ENCODE measurements at places on chromosomes 1 and 21. TPM values are rescaled to one million over a fixed set of nuclear protein-coding genes. Genes with fewer than 3 reads are reported as not detected.

Gene AADACL4
- total RNA-seq = not detected

GRCh38 chr1:30751830-30752650 lies 5.5 kb downstream of the LAPTM5 start:
- H3K4me3 ChIP-seq = peak overlapping the region; percentile 67
- H3K36me3 ChIP-seq = peaks cover 57% of the 10 kb centered on the region
- H3K4me1 ChIP-seq = peaks cover 85% of the 10 kb centered on the region
- DNase-seq = no peak

- no peaks in the 10 kb centered on the region for H3K4me1 ChIP-seq
- no peaks in the 10 kb centered on the region for H3K27me3 ChIP-seq
- H3K4me3 ChIP-seq = no peak overlapping the region
- DNase-seq = no peak
- H3K27ac ChIP-seq = no peak overlapping the region
These were observed 20.7 kb downstream of the DAB1 start for GRCh38 chr1:57403201-57403600.

DNA sequence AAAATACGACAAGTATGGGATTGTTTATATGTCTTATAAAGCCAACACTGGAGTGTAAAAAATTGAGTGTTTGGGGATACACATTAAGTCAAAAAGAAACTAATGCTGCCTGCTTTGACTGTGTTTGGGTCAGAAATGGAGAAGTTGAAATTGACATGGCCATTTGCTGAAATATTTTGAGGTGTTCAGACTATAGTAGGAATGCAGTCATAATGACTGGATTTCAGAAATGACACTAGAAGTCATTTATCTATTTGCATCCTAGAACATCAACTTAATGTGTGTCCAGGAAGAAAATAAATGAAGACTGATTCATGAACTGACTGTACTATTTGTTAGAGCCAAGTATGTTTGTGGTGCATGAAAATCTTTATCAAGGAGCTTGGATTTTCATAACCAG lies 28.4 kb downstream of the RASAL2 start:
- no peak for DNase-seq
- no peaks in the 10 kb centered on the region for H3K27me3 ChIP-seq
- no peak overlapping the region for H3K4me3 ChIP-seq
- no peaks in the 10 kb centered on the region for H3K36me3 ChIP-seq

- no peaks in the 10 kb centered on the region for H3K36me3 ChIP-seq
- peaks cover 3% of the 10 kb centered on the region for H3K27me3 ChIP-seq
- no peak overlapping the region for H3K4me3 ChIP-seq
- H3K27ac ChIP-seq = no peak overlapping the region
- DNase-seq = no peak
These were observed 113.2 kb downstream of the TRABD2B start for GRCh38 chr1:47883963-47884362.

Gene ZYG11A
- total RNA-seq = 0.17 TPM

Gene ACKR1
- total RNA-seq = not detected

Gene LRRC7
- not detected for total RNA-seq

- no peak overlapping the region for H3K27ac ChIP-seq
- H3K4me1 ChIP-seq = peaks cover 5% of the 10 kb centered on the region
- no peak for DNase-seq
- H3K4me3 ChIP-seq = no peak overlapping the region
- H3K36me3 ChIP-seq = peaks cover 48% of the 10 kb centered on the region
- no peaks in the 10 kb centered on the region for H3K27me3 ChIP-seq
These were observed 33.9 kb downstream of the WDR4 start for GRCh38 chr21:42845296-42845965.

DNA sequence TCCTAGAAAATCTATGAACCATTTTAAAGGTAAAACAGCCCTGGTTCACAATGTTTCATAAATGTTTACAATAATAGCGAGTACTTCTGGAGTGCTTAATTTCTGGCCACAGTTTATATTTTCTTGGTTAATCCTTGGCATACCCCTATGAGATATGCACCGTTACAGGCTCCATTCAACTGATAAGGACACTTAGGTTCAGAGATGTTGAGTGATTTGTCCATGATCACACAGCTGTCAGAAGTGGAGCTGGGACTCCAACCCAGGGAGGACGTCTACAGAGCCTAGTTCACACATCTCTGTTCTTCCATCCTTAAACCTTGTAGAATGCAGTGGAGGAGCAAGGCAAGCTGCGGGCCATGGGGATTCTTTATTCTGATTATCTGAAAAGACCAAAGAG lies 48.4 kb upstream of the RUNX1 start:
- peaks cover 27% of the 10 kb centered on the region for H3K4me1 ChIP-seq
- H3K27ac ChIP-seq = peak overlapping the region; percentile 92
- H3K4me3 ChIP-seq = no peak overlapping the region
- H3K36me3 ChIP-seq = no peaks in the 10 kb centered on the region

Gene SPRR1A
- total RNA-seq = not detected

- H3K4me1 ChIP-seq = peaks cover 3% of the 10 kb centered on the region
- no peak overlapping the region for H3K27ac ChIP-seq
- H3K36me3 ChIP-seq = no peaks in the 10 kb centered on the region
- H3K27me3 ChIP-seq = no peaks in the 10 kb centered on the region
These were observed 105.4 kb upstream of the FAM78B start for GRCh38 chr1:166272155-166272554.

DNA sequence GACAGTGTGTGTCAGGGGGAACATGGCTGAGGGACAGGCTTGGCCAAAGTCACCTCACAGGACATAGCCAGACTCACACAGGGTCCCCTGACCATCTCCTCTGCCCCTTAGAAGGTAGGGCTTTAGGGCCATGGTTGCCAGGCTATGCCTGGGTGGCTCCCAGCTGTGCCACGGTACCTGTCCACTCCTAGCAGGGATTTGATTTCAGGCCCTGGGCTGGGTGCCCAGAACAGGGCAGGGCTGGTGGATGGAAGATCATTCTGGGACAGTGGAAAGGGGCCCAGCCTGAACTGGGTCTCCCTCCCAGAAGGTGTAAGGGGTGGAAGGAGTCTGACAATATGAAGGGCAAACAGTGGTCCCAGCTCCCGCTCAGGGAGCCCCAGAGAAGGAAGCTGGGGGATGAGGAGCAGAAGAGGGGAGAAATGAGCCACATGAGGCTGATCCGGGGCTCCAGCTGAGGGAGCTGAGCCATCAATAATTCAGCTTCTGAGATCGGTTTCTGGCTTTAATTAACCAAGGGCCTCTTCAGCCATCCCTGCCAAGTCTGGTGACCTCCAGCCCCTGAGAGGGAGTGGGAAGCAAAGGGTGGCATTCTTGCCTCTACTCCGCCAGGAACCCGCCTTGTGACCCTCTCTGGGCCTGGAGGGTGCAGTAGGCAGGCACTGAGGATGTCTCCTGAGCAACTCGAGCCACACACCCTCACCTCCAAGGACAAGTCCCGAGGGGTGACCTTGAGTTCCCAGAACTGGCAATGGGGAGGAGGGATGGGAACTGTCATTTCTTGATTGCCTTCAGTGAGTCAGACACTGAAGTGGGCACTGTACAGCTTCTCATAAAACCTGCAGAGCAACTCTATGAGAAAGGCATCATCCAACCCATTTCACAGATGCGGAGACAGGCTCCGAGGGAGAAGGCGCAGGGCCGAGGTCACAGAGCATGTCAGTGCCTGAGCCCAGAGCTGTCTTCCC lies 2.1 kb downstream of the CD164L2 start:
- no peaks in the 10 kb centered on the region for H3K36me3 ChIP-seq
- no peak overlapping the region for H3K4me3 ChIP-seq
- H3K4me1 ChIP-seq = peaks cover 3% of the 10 kb centered on the region
- peaks cover 7% of the 10 kb centered on the region for H3K27me3 ChIP-seq
- H3K27ac ChIP-seq = no peak overlapping the region
- no peak for DNase-seq

DNA sequence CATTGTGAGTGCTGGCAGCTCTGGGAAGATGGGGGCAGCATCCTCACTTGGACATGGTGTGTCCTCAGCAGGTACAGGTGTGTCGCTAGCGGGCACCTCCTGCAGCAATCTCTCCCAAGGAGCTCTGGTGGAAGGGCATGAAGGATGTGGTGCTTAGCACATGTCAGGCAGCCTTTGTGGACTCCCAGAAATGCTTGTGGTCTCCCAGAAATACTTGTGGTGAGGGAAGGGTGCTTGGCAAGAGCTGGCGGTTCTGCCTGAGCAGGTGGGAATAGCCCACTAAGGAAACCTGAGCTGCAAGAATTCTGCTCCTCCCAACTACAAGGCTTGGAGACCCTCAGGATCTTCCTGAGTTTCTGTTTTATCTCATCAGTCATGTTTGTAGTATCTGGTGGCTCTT lies 371.6 kb downstream of the PRDM2 start:
- no peaks in the 10 kb centered on the region for H3K36me3 ChIP-seq
- no peak overlapping the region for H3K27ac ChIP-seq
- no peak for DNase-seq
- no peak overlapping the region for H3K4me3 ChIP-seq
- H3K4me1 ChIP-seq = no peaks in the 10 kb centered on the region
- H3K27me3 ChIP-seq = no peaks in the 10 kb centered on the region

DNA sequence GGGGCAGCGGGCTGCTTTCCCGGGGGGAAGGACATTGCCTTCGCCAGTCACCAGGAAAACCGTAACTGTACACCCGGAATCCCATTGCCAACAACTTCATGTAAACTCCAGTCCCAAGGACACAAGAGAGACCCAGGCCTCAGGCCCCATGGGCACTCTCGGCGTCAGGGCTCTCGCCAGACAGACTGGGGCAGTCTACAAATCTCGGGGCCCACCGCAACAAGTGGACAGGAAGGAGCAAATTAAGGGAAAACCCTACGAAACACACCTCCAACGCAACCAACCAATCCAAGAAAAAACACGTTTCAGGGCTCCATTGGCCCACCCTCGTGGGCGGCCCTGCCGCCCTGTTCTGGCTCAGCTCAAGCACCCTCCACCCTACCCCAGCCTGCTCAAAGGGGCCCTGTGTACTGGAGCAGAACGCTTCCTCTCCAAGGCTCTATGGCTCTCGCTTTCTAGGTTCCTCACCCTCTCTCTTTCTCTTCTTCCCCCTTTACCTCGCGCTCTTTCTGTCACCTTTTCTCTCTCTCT lies 4.6 kb upstream of the ZNF678 start:
- no peak overlapping the region for H3K4me3 ChIP-seq
- no peak for DNase-seq
- peaks cover 34% of the 10 kb centered on the region for H3K27me3 ChIP-seq
- H3K4me1 ChIP-seq = peaks cover 7% of the 10 kb centered on the region
- H3K27ac ChIP-seq = no peak overlapping the region
- H3K36me3 ChIP-seq = peaks cover 13% of the 10 kb centered on the region

Gene DNMT3L
- not detected for total RNA-seq

DNA sequence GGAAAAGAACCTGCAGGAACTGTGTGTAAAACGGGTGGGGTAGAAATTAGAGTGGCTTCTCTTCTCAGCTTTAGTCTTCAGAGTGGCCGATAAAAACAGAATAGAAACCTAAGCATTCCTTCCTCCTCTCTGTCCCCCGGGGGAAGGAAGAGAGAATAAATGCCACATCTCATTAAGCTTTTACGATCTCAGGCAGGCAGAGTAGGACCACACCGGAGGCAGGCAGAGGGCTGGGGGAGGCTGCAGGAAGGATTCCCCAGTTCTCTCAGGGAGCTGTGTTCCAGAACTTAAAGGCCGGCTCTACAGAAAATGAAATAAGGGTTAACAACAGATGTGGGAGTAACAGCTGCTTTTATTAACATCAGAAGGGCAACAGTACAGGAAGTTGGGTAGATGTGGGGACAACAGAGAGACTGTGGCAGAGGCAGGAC lies 24.5 kb upstream of the MEF2D start:
- H3K36me3 ChIP-seq = peaks cover 10% of the 10 kb centered on the region
- no peak for DNase-seq
- peak overlapping the region; percentile 51 for H3K4me3 ChIP-seq
- peaks cover 4% of the 10 kb centered on the region for H3K27me3 ChIP-seq
- H3K4me1 ChIP-seq = peaks cover 29% of the 10 kb centered on the region

Gene HSD3B2
- total RNA-seq = not detected

GRCh38 chr1:223056802-223057201 lies 86.2 kb downstream of the TLR5 start:
- no peak overlapping the region for H3K27ac ChIP-seq
- H3K36me3 ChIP-seq = no peaks in the 10 kb centered on the region
- no peaks in the 10 kb centered on the region for H3K27me3 ChIP-seq
- no peak for DNase-seq
- H3K4me1 ChIP-seq = no peaks in the 10 kb centered on the region
- H3K4me3 ChIP-seq = no peak overlapping the region

Gene ADORA1
- not detected for total RNA-seq

Gene SPRR2B
- total RNA-seq = not detected

DNA sequence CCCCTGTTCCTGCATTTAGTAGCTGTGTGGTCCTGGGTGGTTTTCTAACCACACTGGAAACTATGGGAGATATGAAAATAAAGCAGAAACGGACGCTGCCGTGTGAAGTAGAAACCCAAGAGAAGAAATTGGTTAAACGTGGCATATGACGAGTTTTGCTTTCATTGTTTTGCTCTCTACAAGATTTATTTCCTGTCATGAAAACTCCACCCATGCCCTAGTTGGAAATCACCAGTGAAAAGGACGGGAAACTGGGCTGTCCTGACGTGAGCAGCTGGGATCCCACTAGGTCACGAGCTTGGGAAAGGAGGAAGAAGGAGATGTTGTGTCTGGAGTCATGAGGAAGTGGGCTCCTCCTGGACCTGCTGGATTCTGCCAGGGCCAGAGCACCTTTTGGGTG lies 120.8 kb upstream of the GADD45A start:
- no peaks in the 10 kb centered on the region for H3K36me3 ChIP-seq
- peaks cover 6% of the 10 kb centered on the region for H3K27me3 ChIP-seq
- no peak overlapping the region for H3K4me3 ChIP-seq
- peaks cover 6% of the 10 kb centered on the region for H3K4me1 ChIP-seq
- DNase-seq = no peak

Gene UTS2
- total RNA-seq = not detected

Gene FCRL2
- not detected for total RNA-seq

GRCh38 chr1:44672961-44673674 lies 1.2 kb downstream of the TMEM53 start:
- peak overlapping the region; percentile 34 for H3K27ac ChIP-seq
- peaks cover 28% of the 10 kb centered on the region for H3K4me1 ChIP-seq
- DNase-seq = no peak
- H3K36me3 ChIP-seq = peaks cover 3% of the 10 kb centered on the region
- H3K27me3 ChIP-seq = no peaks in the 10 kb centered on the region
- peak overlapping the region; percentile 85 for H3K4me3 ChIP-seq

GRCh38 chr1:58893257-58893869 lies 109.5 kb upstream of the JUN start:
- no peak overlapping the region for H3K27ac ChIP-seq
- peaks cover 5% of the 10 kb centered on the region for H3K27me3 ChIP-seq
- H3K4me3 ChIP-seq = no peak overlapping the region

DNA sequence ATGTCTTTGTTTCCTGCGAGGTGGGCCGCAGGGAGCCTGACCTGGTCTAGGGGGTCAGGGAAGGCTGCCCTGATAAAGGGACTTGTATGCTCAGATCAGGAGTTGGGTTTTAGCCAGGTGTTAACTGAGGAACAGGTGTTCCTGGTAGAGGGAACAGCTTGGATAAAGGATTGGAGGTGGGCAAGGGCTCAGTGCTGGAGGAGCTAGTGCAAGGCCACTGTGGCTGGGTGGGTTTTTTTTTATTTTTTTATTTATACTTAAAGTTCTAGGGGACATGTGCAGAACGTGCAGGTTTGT lies 31.1 kb downstream of the A3GALT2 start:
- peaks cover 18% of the 10 kb centered on the region for H3K36me3 ChIP-seq
- H3K4me1 ChIP-seq = no peaks in the 10 kb centered on the region
- no peaks in the 10 kb centered on the region for H3K27me3 ChIP-seq
- no peak overlapping the region for H3K4me3 ChIP-seq

- no peak overlapping the region for H3K27ac ChIP-seq
- peaks cover 6% of the 10 kb centered on the region for H3K27me3 ChIP-seq
- H3K36me3 ChIP-seq = no peaks in the 10 kb centered on the region
- DNase-seq = no peak
These were observed 136.7 kb downstream of the TLR5 start for GRCh38 chr1:223006371-223006770.
